Esophagus mucosa (tissue), 1 donor: ENCODE measurements at places on chromosomes 6 and 20. TPM values are rescaled to one million over a fixed set of nuclear protein-coding genes. Genes with fewer than 3 reads are reported as not detected.

DNA sequence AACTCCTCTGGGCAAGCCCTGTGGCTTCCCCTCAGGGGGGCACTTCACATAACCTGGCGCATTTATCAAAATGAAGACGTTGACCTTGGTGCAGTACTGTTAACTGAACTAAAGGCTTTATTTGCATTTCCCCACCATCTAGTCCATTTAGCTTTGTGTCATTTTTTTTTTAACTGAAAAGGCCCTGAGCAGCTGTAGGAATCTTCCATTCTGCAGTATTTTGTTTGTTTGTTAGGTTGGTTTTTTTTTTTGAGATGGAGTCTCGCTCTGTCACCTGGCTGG is 10.7 kb downstream of the TMEM181 start:
- no peak for ATAC-seq

- ATAC-seq = no peak
These were observed 534 bp upstream of the EFCAB8 start for GRCh38 chr20:32858189-32858588.

Gene DEFB110
- total RNA-seq = not detected

GRCh38 chr6:155980014-155980767 is 524.6 kb upstream of the NOX3 start:
- ATAC-seq = no peak

DNA sequence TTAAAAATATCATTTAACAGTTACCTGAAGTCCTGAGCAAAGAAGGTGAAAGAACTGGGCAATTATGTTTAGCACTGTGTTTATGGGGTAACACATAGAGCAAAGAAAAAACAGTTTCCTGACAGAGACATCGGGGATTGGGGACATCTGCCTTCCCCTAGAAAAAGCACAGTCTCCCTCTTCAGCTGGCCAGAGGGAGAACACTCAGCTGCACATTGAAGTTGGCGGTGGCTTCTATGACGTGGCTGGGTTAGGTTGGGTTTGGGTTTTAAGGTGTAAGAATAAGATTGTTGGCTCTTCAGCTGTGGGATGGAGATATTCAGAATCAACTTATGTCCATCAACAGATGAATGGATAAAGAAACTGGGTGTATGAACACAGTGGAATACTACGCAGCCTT is 124.0 kb upstream of the DTNBP1 start:
- no peak for ATAC-seq

Gene PIM1
- 194 TPM for total RNA-seq

DNA sequence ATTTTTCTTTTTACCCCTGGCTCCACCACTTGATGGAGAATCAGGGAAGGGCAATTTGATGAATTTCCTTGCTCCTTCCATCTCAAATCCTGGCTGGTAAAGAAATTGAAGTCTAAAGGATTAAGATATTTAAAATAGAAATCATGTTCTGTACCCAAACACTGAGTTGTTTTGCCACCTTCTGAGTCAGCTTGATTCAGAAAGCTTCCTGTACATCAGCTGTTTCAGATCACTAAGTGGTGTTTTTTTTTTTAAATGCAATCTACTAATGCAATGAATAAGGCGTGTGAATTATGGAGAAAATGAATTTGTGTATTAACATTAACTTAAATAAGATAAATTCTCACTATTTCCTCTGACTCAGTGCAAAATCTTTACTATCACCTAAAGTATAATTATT is 11.5 kb upstream of the POPDC3 start:
- ATAC-seq = no peak

DNA sequence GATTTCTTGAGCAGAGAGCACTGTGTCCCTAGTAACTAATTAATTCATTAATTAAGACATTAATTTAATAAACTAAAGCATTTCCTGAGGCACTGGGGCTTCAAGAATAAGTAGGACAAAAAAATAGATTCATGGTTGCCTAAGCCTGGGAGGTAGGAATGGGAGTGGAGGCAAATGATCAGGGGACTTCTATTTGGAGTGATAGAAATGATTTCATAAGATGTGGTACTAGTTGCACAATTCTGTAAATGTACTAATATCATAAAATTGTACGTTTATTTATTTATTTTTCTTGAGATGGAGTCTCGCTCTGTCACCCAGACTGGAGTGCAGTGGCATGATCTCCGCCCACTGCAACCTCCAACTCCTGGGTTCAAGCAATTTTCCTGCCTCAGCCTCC is 287.2 kb downstream of the KHDC1L start:
- ATAC-seq = no peak

Gene MICB
- 0.92 TPM for total RNA-seq

DNA sequence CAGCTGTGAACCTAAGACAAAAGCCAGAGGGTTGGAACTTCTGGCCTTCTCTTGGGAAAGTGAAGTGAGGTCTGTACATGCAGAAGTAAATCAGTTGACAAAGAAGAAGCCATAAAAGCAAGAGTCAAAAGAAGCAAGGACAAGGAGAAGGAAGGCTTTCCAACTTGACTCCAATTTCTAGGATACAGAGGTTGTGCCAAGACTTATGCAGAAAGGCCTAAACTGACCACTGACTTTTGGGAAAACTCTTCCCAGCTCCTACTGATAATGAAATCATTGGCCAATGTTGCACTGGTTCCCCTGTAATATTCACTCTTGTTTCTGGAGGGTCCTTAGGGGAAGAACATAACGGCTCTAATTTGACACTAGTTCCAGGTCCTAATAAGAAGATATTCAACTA is 29.3 kb upstream of the NT5E start:
- no peak for ATAC-seq

GRCh38 chr6:163243692-163244589 is 170.6 kb upstream of the QKI start:
- ATAC-seq = no peak

GRCh38 chr6:119028091-119028490 is 50.4 kb downstream of the FAM184A start:
- ATAC-seq = no peak

Gene UBE3D
- 3.3 TPM for total RNA-seq

- no peak for ATAC-seq
These were observed 55.7 kb downstream of the PPP1R14C start for GRCh38 chr6:150198532-150198931.

DNA sequence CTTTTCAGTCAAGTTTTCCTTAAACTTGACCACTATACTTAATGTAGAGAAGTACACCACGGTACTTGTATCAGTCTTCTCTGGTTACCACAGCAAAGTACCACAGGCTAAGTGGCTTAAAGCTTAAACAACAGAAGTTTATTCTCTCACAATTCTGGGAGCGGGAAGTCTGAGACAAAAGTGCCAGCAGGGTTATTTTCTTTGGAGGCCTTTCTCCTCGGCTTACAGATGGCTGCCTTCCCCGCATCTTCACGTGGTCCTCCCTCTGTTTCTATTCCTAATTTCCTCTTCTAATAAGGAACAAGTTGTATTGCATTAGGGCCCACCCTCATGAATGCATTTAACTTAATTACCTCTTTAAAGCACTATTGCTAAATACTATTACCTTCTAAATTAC is 258.0 kb downstream of the PLCB1 start:
- no peak for ATAC-seq

- no peak for ATAC-seq
These were observed 204.1 kb upstream of the CNR1 start for GRCh38 chr6:88370127-88370710.
